ENCODE measurements at places on chromosomes 13 and 19.

GRCh38 chr19:47324502-47324901 is 7.5 kb upstream of the C5AR2 start:
- no peak for DNase-seq

GRCh38 chr19:14148751-14149410 is 12.5 kb upstream of the ASF1B start:
- no peak for DNase-seq

DNA sequence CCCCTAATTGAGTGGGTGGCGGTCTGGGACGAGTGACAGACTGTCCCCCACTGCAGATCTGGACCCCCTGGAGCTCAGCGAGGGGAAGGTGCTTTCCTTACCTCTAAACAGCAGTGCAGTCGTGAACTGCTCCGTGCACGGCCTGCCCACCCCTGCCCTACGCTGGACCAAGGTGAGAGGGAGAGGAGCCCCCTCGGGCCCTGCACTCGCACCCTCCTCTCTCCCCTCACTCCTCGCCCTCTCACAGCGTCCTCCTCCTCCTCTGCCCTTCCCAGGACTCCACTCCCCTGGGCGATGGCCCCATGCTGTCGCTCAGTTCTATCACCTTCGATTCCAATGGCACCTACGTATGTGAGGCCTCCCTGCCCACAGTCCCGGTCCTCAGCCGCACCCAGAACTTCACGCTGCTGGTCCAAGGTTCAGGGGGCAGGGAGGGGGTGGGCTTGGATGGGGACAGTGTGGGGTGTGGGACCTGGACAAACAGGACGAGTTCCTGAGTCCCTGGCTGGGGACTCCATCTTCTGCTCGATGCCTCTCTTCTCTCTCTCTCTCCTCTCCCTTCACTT is 9.6 kb downstream of the BCAM start:
- no peak for DNase-seq

GRCh38 chr19:1206864-1207450 is 1.4 kb downstream of the STK11 start:
- DNase-seq, result no peak

DNA sequence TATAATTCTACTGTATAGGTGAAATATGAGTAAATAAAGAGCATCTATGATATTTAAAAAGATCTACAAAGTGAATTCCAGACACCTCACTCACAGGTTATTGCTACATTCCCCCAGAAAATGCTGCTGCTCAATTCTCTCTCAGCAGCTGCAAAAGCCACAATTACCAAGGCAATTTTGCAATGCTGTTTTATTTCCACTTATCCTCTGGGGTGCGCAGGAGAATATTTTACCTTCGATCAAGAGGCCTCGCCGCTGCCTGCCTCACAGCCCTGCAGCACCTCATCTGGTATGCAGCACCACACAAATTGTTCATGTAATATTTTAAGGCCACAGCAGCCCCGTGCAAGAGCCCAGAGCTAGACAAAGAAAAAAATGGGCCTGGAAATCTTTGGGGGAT is 333.2 kb downstream of the DNAJC15 start:
- DNase-seq, result no peak

DNA sequence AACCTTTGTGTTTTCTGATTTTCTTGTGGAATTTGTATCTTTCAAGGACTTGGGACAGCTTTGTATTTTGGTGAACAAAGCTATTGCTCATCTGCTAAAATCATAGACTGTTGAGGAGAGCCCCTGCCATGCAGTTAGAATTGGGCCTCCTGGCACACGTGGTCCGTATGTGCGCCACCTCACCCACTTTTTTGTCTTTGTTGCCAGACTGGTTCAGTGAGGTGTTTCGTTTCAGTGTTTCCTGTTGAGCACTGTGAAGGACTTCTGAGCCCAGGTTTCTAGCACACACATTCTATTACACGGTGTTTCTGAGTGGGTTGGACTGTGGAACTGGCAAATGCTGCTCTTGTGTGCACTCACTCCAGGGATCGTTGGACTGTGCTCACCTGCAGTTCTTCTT is 37.6 kb upstream of the RNF113B start:
- no peak for DNase-seq

GRCh38 chr19:8050274-8051096 is 2.1 kb upstream of the CCL25 start:
- peak; percentile 60 for DNase-seq

Measured in A172 (cell line).